ENCODE measurements at places on chromosomes 3 and 15.

DNA sequence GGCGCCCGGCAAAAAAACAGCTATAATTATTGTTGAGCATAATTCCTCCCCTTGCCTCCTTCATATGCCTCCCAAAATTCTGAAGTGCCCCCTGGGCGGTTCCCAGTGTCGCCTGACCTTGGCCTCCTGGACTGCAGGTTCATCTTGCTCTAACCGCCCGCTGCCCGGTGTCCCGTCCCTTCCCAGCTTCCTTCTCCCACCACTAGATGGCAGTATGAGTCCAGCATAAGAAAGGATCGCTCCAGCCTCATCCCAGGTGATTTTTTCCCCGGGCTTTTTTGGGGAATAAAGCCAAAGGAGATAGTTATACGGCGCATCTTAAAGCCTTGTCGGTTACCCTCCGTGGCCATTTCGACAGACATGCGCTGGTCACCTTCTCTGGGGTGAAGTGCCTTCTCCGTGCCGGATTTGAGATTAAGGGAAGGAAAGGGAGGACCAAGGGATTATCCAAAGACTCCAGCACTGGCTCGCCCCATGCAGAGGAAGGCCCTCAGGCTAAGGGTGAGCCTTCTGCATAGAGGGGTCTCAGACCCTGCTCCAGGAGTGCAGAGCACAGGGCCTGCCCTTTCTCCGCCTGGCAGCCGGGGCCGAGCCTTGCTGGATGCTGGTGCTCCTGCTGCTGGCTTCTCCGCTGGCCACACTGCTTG lies 45.8 kb upstream of the TRA2B start:
- no peaks in the 10 kb centered on the region for H3K36me3 ChIP-seq
- H3K27ac ChIP-seq = no peak overlapping the region
- no peaks in the 10 kb centered on the region for H3K4me1 ChIP-seq
- peaks cover 29% of the 10 kb centered on the region for H3K27me3 ChIP-seq
- H3K4me3 ChIP-seq = peak overlapping the region; percentile 36

DNA sequence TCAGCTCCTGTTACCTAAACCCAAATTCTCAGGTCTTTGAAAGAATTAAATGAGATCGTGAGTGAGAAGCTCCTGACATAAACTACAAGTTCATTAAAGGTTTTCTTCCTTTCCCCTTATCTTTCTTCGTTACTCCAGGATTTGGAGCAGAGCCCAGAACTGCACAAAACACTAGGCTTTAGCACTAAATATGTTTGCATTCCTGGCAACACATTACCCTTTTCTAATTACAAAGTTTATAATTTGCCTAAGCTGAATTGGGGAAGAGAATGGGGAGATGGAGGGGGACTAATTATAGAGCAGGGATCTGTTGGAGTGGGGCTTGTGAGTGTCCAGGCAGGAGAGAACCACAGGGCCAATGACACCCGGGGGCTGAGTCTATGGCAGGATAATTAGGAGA lies 109.7 kb downstream of the SV2B start:
- H3K4me3 ChIP-seq = no peak overlapping the region
- peaks cover 60% of the 10 kb centered on the region for H3K27me3 ChIP-seq
- no peaks in the 10 kb centered on the region for H3K4me1 ChIP-seq
- DNase-seq = no peak
- H3K36me3 ChIP-seq = no peaks in the 10 kb centered on the region

DNA sequence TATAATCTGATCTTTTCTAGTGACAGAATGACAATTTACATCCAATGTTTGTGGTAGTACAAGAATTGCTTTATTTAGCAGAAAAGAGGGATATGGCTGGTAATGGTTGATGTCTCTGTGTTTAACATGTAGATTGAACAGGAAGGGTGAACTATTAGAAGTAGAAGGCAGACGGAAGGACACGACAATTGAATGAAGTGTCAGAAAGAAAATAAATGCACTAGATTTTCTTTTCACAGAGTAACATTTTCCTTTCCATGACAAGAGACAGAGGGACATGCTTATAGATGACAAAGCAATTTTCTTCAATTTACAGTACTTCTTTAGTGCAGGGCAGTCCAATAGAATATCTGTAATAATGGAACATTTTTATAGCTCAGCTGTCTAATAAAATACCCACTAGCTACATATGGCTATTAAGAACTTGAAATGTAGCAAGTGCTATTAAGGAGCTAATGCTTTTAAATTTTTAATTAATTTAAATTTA lies 48.9 kb upstream of the MBNL1 start:
- H3K27ac ChIP-seq = no peak overlapping the region
- no peak for DNase-seq

GRCh38 chr15:77617476-77618230 lies 15.1 kb downstream of the LINGO1 start:
- peaks cover 5% of the 10 kb centered on the region for H3K36me3 ChIP-seq
- H3K4me3 ChIP-seq = no peak overlapping the region
- DNase-seq = no peak
- no peaks in the 10 kb centered on the region for H3K27me3 ChIP-seq
- H3K4me1 ChIP-seq = peaks cover 11% of the 10 kb centered on the region
- no peak overlapping the region for H3K27ac ChIP-seq

DNA sequence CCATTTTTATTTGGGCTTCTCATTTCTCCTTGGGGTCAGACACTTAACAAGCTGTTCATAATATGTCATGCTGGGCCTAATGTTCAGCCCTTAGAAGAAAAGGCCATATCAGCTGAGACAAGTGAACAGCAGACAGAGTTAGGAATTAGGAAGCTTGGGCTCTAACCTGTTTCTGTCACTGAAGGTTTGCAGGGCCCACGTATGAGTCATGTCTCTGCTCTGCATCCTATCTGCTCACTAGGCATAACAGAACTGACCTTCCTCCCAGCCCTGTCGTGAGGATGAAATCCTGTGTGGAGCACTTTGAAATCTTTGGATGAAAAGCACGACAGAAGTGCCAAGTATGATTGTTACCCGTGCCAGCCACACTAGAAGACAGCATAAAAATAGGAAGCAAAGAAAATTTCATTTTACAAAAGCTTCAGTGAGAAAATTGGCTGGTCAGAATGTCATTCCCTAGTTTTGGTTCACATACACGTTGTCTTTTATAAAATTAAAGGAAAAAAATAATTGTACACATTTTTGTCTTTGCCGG lies 26.5 kb upstream of the CD47 start:
- no peak for DNase-seq
- no peak overlapping the region for H3K27ac ChIP-seq
- no peak overlapping the region for H3K4me3 ChIP-seq
- no peaks in the 10 kb centered on the region for H3K36me3 ChIP-seq
- peaks cover 27% of the 10 kb centered on the region for H3K4me1 ChIP-seq
